ENCODE measurements at places on chromosomes 3 and 15.

GRCh38 chr15:71612397-71612722, 198.0 kb upstream of the NR2E3 start:
- DNase-seq = peak; percentile 63

DNA sequence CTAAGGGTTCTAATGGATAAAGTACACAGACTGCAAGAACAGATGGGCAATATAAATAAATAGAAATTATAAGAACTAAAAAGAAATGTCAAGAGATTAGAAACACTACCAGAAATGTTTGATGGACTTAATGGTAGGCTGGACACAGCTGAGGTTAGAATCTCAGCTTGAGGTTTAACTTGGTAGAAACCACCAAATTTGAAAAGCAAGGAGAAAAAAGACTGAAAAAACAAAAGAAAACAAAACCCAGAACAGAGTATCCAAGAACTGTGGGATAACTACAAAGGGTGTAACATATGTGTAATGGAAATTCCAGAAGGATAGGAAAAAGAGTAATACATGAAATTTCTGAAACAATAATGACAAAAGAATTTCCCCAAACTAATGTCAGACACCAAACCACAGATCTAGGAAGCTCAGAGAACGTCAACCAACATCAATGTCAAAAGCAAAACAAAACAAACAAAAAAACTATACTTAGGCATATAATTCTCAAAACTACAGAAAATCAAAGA, 35.0 kb downstream of the RFX7 start:
- DNase-seq = no peak

DNA sequence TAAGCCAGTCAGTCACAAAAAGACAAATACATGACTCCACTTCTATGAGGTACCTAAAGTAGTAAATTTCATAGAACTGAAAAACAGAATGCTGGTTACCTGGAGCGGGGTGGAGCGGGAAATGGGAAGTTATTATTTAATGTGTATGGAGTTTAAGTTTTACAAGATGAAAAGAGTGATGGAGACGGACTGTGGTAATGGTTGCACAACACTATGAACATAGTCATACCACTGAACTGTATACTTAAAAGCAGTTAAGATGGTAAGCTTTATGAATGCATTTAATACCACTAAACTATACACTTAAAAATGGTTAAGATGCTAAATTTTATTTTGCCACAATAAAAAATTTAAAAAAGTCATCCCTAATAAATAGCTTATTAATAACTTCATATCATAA, 23.2 kb downstream of the SFMBT1 start:
- DNase-seq = no peak

DNA sequence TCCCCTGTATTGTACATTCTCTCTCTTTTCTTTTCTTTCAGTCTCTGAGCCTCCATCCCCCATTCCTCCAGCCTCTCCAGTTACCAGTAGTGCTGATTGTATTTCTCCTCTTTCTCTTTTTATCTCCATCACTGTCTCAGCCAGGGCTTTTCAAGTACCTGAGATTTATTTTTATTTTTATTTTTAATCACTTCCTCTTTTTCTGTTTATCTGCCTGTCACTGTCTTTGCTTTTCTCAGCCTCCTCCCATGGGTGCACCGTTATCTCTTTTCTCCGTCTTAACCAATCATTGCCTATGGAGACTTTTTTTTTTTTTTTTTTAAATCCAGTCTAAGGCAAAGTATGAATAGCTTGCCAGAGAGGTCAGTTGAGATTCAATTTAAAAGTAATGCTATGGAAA, 359.3 kb downstream of the GAP43 start:
- no peak for DNase-seq

GRCh38 chr15:78100886-78101285, 8.5 kb downstream of the SH2D7 start:
- DNase-seq = no peak

Measured in hindlimb muscle (tissue), 1 donor.